A172 (cell line): ENCODE measurements at places on chromosomes 3 and 15.
A peak's percentile ranks its signal among the peaks of the same experiment; 100 is the strongest.

- DNase-seq = peak; percentile 16
Measured at GRCh38 chr3:154421083-154421482, 8.9 kb downstream of the GPR149 start.

- DNase-seq = no peak
Measured at GRCh38 chr3:41507336-41508062, 308.2 kb downstream of the CTNNB1 start.

- DNase-seq = no peak
Measured at GRCh38 chr15:62104401-62104800, 37.6 kb downstream of the C2CD4A start.

DNA sequence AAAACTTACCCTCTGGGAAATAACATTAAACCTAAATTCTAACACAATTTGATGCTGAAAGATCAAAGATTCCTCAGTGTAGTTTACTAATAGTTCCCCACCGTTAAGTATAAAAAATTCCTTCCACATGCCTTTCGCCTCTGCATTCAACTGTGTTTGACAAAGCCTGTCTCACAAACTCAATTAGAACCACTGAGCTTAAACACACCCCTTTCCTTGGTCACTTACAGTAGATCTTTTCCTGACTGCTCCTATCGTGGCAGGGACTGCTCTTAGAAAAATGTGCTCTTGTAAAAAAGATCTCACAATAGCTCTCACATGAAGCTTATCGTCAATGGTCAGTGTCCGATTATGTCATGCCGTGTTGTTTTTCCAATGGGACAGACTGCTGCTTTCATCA lies 8.9 kb upstream of the KBTBD8 start:
- no peak for DNase-seq

DNA sequence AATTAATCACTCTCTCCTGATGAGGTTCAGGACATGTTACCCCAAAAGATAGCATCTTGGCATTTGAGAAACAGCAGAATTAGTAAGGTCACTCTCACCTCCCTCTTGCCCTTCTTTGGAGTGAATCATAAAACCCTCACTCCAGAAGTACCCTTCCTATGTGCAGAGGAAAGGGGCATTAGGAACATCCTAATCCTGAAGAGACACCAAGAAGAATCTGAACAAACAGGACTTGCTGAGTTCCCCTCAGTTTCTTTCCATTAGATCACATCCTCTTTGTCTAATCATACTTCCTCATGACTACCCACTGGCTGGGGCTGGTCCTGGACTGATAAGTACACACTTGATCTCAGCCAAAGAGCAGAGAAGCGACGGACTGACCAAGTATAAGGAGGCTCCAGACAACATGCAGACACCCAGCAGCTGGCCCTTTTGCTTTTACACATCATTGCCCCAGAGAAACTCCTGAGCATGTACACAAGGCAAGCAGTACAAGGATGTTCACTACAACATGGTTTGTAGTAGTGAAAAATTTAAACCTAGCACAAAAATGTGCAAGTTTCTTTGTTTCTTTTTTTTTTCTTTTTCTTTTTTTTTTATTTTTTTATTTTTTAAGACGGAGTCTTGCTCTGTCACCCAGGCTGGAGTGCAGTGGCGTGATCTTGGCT lies 15.0 kb upstream of the TM6SF1 start:
- DNase-seq = no peak

- DNase-seq = peak; percentile 40
Measured at GRCh38 chr3:129382366-129382765, 46.1 kb downstream of the EFCAB12 start.

DNA sequence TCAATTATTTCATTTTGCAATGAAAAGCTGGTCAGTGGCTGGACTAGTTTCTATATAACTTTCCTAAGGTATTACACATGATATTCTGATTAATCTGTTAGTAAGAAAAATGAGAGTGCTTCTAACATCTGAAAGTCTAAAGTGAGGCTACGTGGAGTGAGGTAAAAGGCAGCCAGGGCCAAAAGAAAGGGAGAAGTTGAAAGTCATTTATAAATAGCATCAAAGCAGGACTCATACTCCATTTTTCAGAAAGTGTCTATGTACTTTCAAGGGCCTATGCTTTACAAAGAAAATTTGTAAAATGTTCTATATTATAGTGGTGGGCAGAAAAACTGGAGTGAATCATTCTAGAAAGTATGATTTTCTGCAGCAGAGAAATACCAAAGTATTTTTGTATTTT lies 80.0 kb downstream of the CSNK1G1 start:
- DNase-seq = no peak
